ENCODE measurements at places on chromosomes 7 and 10.

GRCh38 chr7:84224505-84224904 lies 29.9 kb upstream of the SEMA3A start:
- no peak for DNase-seq

DNA sequence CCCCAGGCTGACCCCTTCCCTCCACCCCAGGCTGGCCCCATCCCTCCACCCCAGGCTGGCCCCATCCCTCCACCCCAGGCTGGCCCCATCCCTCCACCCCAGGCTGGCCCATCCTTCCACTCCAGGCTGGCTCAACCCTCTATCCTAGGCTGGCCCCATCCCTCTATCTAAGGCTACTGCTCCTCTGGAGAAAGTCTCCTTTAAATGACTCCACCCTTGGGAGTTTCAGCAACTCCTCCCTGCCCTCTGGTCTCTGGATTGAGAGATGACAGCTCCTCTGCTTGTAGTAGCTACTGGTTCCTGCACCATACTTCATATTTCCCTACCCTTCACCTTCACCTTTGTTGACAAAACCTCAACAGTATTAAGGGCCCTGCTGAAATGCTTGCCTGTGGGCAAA lies 8.5 kb downstream of the PRLHR start:
- DNase-seq, result no peak

DNA sequence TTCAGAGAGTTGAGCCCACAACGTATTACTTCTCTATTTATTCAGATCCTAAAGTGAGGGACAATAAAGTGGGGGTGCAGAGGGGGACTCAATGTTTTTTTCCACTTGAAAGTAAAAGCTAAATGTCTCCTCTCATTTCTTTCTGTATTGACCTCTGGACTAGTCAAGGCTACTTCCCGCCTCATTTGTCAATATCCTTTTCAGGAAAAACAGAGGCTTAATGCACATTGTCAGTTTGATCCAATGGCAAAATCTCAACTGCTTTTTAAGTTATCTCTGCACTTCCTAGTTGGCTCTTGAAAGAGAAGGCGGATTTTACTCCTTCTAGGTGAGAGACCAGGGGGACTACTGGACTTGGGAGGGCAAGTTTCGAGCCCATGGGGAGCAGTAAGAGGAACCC lies 56.4 kb downstream of the HIPK2 start:
- DNase-seq, result no peak

GRCh38 chr7:64633401-64633800 lies 32.5 kb upstream of the ZNF107 start:
- no peak for DNase-seq
